ENCODE measurements at places on chromosomes 12 and 14.
A peak's percentile ranks its signal among the peaks of the same experiment; 100 is the strongest.

- no peak for DNase-seq
Measured at GRCh38 chr14:96307434-96307833, 51.4 kb downstream of the BDKRB1 start.

GRCh38 chr12:127149226-127149964, 1117.6 kb upstream of the TMEM132C start:
- DNase-seq, result no peak

GRCh38 chr12:118059341-118060191, 1.4 kb downstream of the WSB2 start:
- DNase-seq, result no peak

- DNase-seq, result no peak
Measured at GRCh38 chr12:43151441-43151981, 400.5 kb downstream of the ADAMTS20 start.

GRCh38 chr14:76918256-76918781, 92.1 kb downstream of the LRRC74A start:
- DNase-seq, result no peak

DNA sequence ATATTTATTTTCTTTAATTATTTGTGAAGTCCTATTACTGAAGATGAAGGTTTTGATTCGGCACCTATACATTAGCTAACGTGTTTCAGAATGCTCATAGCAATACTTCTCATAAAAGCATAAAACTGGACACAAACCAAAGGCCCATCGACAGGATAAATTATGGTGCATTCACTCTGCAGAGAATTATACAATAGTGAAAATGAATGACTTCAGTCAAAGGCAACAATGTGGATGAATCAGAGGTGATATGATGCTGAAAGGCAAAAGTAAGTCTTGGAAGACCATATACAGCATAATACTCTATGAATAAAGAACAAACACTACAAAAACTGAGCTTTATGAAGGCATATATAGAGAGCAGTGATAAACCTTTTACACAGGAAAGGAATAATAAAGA, 156.6 kb upstream of the EGLN3 start:
- no peak for DNase-seq

DNA sequence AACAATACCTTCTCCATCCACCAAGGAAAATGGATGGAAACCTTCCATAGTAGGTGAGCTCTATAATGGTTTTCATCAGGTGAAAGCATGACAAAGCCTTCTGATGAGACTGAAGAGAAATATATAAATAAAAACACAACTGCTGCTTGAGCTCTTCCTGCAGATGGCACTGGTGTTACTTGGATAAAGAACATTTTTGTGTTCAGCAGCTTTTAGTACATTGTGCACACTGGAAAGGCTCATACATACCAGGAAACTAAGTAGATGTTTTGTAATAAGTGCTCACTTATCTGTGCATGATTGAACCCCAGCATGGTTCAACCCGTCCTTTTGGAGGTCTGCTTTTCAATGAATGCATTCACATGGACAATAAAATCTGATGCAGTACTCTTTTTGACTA, 357.3 kb upstream of the MIS18BP1 start:
- no peak for DNase-seq

GRCh38 chr14:53531730-53532129, 378.6 kb upstream of the DDHD1 start:
- DNase-seq, result no peak

GRCh38 chr12:28601570-28602058, 411.4 kb downstream of the CCDC91 start:
- DNase-seq, result no peak

GRCh38 chr12:25797949-25798348, 160.5 kb upstream of the RASSF8 start:
- no peak for DNase-seq

GRCh38 chr12:90244232-90244631, 535.6 kb upstream of the ATP2B1 start:
- DNase-seq, result no peak

DNA sequence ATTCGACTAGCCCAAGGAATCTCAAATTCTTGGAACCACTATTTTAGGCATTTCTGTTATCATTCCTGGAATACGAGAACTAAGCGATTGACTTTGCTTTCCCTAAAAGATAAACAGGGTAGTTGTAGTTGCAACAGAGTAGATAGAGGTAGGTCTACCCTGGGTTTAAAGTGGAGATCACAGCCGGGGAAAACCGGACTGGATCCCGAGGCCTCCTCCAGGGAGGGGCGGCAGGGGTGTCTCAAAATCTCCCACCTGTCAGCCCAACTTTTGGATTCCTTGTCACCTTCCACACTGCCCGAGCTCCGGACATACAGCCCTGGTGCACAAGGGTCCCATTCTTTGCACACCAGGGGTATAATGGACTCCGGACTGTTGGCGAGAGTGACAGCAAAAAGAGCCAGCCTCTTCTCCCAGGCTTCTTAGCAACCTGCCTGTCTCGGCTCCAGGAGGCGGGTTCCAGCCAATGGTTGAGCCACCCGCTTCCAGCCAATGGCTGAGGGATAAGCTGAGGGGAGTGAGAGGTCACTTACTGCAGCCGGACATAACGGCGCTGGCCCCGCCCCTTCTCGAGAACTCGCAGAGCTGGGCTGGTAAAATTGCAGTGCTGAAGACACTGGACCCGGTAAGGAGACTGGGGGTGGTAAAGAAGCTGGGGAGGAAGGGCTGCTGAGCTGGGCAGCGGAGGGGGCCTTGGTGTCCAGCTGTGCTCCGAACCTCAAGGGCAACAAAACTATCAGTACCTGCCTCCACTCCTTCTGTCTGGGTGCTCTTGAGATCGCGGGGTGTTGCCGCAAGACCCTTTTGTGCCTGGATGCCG, at the start of gene SUOX:
TSS of gene SUOX (plus strand) at position 562 of the 820 bp plus-strand sequence. CDS start 4,946 bp downstream, outside the sequence.
- DNase-seq, result peak; percentile 7

- no peak for DNase-seq
Measured at GRCh38 chr14:64005822-64006221, 153.0 kb downstream of the SYNE2 start.

DNA sequence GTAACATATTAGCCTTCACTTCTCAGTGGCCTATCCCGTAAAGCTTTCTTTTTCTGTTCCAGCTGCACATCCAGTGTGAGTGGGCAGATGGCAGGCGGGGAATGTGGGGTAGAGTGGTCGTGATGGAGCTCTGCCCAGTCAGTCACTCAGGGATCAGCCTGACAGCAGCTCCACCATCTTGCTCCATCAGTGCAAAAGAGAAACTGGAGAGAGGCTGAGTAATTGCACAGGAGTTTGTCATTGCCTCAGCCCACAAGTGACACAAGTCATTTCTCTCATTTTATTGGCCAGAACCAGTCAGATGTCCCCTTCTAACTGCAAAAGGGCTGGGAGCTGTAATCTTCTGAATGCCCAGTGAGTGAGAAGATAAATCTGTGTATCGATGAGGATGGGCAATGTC, 66.5 kb downstream of the ATP23 start:
- DNase-seq, result no peak

DNA sequence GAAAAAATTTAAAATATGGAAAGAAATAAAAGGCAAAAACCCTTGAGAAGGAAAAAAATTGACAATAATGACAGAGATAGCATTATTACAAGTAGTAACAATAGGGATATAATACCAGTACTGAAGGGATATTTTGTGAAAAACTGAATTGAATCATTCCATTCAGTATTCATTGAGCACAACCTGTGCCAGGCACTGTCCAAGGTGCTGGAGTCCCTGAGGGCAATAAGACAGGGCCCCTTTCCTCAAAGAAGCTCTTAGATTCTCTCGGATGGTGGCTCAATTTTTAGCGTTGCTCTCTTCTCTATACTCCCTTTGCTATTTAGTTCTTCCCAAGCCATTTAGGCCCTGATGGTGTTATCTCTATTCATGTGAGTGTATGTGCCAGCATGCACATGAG, 34.3 kb upstream of the GAS2L3 start:
- DNase-seq, result no peak

- DNase-seq, result no peak
Measured at GRCh38 chr12:70351076-70351475, 15.0 kb upstream of the KCNMB4 start.

DNA sequence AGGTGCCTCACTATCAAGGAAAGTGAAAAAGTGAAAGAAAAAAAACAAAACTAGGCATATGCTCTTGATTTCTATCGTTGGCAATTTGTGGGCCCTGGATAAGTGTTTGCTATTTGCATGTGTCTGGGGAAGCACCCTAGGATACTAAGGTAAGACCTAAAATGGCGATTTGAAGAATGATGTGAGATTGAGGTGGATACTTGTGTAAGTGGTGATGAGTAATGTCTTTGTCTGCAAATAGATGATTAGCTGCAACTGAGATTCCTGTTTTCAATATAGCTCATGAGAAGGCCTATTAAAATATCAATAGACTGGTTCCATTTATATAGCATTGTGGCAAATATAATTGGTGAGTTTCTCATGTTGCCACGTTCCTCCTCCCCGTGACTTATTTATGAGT, 261.7 kb downstream of the NEDD1 start:
- no peak for DNase-seq

GRCh38 chr14:95039259-95039992, 117.9 kb downstream of the DICER1 start:
- DNase-seq, result no peak
